Nephron progenitor cell (in vitro differentiated cells): ENCODE measurements at places on chromosomes 4 and X.
A peak's percentile ranks its signal among the peaks of the same experiment; 100 is the strongest.

- no peaks in the 10 kb centered on the region for H3K36me3 ChIP-seq
- H3K4me3 ChIP-seq = no peak overlapping the region
- no peak for DNase-seq
These were observed 899 bp downstream of the BMX start for GRCh38 chrX:15501506-15501905.

DNA sequence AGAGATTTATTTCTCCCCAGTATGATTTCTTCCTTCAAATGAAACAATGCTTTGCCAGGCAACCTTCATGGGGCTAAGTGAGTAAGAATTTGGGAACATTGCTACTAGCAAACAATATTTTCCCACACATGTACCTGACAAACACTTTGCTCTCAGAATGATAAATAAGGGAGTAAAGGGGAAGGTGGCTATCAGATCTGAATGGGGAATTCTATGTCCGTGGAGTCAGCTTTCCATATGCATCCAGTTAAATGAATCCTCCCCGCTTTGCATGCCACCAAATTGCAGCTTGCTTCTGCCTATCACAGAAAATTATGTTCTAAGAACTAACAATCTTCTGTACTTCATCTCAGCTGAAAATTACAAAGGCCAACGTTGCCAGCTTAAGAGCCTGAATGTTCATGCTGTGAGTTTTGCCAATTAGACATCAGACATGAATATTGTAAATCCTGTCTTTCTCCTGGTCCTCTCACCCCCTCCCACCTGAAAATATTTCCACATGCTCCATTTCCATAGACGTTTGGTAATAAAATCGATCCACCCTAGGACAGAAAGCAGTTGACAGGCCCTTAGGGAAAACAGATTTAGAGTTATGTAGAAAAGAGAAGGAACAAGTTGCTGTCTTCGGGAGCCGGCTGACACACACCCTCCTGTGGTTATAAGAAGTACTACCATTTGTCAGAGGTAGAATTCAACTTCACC is 6.3 kb downstream of the MEPE start:
- DNase-seq = peak; percentile 27
- peaks cover 3% of the 10 kb centered on the region for H3K27me3 ChIP-seq
- no peak overlapping the region for H3K4me3 ChIP-seq
- H3K36me3 ChIP-seq = no peaks in the 10 kb centered on the region
- peaks cover 5% of the 10 kb centered on the region for H3K4me1 ChIP-seq

- H3K36me3 ChIP-seq = no peaks in the 10 kb centered on the region
- no peak for DNase-seq
- no peak overlapping the region for H3K27ac ChIP-seq
- H3K4me3 ChIP-seq = no peak overlapping the region
- no peaks in the 10 kb centered on the region for H3K27me3 ChIP-seq
- H3K4me1 ChIP-seq = peaks cover 24% of the 10 kb centered on the region
These were observed 3.5 kb upstream of the MAD2L1 start for GRCh38 chr4:120070196-120070595.

DNA sequence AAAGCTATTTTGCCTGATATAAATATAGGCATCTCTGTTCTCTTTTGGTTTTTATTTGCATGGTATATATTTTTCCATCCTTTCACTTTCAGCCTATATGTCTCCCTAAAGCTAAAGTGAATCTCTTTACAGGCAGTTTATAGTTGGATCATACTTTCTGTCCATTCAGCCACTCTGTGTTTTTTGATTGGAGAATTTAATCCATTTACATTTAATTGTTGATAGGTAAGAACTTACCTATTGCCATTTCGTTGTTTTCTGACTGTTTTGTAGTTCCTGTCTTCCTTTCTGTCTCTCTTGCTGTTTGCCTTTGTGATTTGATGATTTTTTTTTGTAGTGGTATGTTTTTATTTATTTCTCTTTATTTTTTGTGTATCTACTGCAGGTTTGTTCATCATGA is 155.9 kb upstream of the ANXA3 start:
- H3K27ac ChIP-seq = no peak overlapping the region
- H3K4me1 ChIP-seq = no peaks in the 10 kb centered on the region
- H3K27me3 ChIP-seq = no peaks in the 10 kb centered on the region
- no peak overlapping the region for H3K4me3 ChIP-seq
- peaks cover 50% of the 10 kb centered on the region for H3K36me3 ChIP-seq

- peaks cover 11% of the 10 kb centered on the region for H3K27me3 ChIP-seq
- H3K4me1 ChIP-seq = no peaks in the 10 kb centered on the region
- DNase-seq = no peak
- H3K4me3 ChIP-seq = no peak overlapping the region
- H3K36me3 ChIP-seq = no peaks in the 10 kb centered on the region
- no peak overlapping the region for H3K27ac ChIP-seq
These were observed 50.8 kb downstream of the ANAPC4 start for GRCh38 chr4:25427871-25428270.

DNA sequence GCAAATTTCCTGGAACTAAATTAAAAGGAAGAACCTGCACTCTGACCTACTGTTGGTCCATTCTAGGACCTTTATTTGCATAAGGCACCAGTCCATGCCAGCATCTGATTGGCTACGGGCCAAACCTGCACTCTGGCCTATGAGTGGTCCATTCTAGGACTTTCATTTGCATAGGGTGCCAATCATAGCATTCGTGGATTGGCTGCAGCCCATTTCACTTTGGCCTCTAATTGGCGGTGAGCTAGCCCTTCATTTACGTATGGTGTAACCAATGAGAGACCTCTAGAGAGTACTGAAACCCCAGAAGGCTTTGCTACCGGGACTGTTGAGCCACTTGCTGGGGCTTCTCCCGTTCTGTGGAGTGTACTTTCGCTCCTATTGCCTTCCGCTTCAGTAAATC is 6.1 kb upstream of the RNF175 start:
- peaks cover 40% of the 10 kb centered on the region for H3K4me1 ChIP-seq
- DNase-seq = no peak
- H3K27ac ChIP-seq = no peak overlapping the region

DNA sequence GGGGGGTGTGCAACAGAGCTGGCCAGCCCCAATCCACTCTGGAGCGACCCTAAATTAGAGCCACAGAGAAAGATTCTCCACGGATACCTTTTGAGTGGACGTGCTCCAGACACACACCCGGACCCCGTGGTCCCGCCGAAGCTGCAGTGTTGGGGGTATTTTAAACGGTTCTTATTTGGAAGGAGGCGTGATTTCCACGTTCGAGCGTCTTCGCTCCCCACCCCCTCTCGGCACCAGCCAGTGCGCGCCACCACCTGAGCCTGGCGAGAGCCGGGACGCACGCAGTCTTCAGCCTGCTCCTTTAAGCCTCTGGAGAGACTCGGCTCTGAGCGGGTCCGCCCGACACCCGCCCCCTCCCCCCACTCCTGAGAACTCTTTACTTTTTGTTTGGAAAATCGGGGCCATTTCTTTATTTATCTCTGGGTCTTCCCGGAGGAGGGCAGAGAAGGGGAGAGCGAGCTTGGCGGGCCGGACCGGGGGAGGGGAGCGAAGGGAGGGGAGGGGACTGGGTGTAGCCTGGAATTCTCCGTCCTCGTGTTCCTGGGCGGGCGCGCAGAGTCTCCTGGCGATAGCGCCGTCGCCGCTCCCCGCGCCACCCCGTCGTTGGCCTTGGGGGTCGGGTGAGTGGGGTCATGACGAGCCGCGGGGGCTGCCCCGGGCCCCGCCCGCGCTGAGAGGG is 668 bp upstream of the PTCHD1 start:
- H3K4me1 ChIP-seq = peaks cover 38% of the 10 kb centered on the region
- peak; percentile 60 for DNase-seq
- H3K27ac ChIP-seq = no peak overlapping the region
- H3K36me3 ChIP-seq = no peaks in the 10 kb centered on the region
- H3K4me3 ChIP-seq = peak overlapping the region; percentile 82

DNA sequence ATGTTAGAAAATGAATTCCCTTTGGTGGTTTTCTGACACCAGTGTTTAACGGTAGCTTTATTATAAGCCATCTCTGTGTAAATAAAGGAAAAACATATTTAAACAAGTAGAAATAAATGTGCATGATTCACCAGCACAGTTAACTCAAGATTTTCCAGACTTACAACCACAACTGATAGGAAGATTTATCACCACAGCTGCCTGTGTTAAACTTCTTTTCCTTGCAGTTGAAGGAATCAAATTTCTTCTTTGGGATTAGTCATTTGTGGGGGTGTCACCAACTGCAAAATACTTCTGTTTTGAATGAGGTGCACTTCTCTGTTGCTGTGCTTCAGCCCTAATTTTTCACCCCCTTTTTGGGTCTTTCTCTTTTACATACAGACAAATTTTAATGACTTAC is 128.1 kb upstream of the STK26 start:
- H3K27me3 ChIP-seq = peaks cover 14% of the 10 kb centered on the region
- H3K36me3 ChIP-seq = peaks cover 5% of the 10 kb centered on the region
- no peak overlapping the region for H3K4me3 ChIP-seq

GRCh38 chr4:88761861-88762523 is 64.4 kb upstream of the NAP1L5 start:
- no peak overlapping the region for H3K4me3 ChIP-seq
- DNase-seq = no peak
- H3K27me3 ChIP-seq = no peaks in the 10 kb centered on the region
- peak overlapping the region; percentile 80 for H3K27ac ChIP-seq

DNA sequence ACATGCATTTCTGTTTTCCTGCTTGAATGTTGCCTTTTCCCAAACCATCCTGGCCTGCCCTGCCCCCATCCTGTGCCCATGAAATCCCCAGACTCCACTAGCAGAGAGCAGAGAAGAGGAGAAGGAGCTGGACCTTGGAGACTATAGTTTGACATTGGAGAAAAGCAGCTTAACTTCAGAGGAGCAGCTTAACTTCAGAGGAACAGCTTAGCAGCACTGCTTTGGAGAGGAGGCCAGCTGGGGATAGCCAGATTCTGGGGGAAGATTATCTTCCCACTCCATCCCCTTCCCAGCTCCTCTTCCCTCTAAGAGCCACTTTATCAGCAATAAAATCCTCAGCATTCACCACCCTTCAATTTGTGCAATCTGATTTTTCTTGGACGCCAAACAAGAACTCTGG is 443.0 kb downstream of the PCDH10 start:
- H3K27ac ChIP-seq = no peak overlapping the region
- H3K27me3 ChIP-seq = no peaks in the 10 kb centered on the region
- H3K4me1 ChIP-seq = no peaks in the 10 kb centered on the region
- no peak overlapping the region for H3K4me3 ChIP-seq
- no peaks in the 10 kb centered on the region for H3K36me3 ChIP-seq
- no peak for DNase-seq

DNA sequence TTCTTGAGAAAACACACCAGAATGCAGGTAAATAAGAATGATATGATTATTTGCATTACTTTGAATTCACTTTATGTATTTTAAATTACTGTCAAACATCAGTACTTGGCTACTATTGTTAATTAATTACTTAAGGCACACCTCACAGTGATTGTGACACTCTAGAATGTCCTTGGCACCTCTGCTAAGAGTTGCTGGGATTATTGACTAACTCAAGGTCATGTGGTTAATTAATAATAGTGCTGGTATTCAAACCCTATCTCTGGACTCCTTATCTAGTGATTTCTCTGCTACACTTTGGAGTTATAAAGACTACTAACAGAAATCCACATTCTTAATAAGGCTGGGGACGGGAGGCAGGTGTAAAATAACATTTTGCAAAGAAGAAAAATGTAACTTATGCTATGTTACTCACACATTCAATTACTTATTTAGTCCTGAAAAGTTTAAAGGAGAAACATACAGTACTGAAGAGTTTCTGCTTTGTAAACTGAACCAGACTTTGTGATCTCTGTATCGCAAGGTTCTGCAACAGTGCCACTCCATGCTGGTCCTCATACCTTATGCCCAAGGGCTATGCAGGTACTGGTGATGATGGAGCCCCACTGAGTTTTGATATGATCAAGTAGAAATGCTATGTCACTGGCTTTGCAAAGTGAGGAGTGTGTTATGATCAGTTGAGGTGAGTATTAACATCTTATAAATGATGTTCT is 242.7 kb downstream of the MID1IP1 start:
- H3K36me3 ChIP-seq = no peaks in the 10 kb centered on the region
- H3K4me1 ChIP-seq = no peaks in the 10 kb centered on the region
- no peak overlapping the region for H3K4me3 ChIP-seq
- no peak overlapping the region for H3K27ac ChIP-seq

DNA sequence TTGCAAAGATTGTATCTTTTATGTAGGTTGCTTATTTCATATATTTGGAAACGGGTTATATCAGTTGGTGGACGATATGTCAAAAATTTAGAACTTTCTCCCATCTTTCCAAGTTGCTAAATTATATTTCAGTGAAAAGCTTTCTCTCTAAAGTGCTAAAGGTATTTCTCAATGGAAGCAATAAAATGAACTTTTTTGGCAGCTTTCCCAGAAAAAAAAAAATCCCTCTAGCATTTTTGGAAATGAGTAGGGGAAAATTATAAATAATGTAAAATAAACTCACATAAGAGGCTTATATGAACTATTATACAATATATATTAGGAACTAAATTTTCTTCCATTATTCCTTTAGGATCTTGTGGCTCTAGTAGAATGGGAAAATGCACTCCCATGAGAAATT is 152.2 kb downstream of the GRID2 start:
- no peaks in the 10 kb centered on the region for H3K36me3 ChIP-seq
- H3K27ac ChIP-seq = no peak overlapping the region
- H3K4me3 ChIP-seq = no peak overlapping the region
- H3K4me1 ChIP-seq = no peaks in the 10 kb centered on the region

GRCh38 chrX:45233531-45233930 is 32.9 kb upstream of the DIPK2B start:
- H3K36me3 ChIP-seq = no peaks in the 10 kb centered on the region
- H3K27ac ChIP-seq = no peak overlapping the region
- peaks cover 7% of the 10 kb centered on the region for H3K27me3 ChIP-seq

DNA sequence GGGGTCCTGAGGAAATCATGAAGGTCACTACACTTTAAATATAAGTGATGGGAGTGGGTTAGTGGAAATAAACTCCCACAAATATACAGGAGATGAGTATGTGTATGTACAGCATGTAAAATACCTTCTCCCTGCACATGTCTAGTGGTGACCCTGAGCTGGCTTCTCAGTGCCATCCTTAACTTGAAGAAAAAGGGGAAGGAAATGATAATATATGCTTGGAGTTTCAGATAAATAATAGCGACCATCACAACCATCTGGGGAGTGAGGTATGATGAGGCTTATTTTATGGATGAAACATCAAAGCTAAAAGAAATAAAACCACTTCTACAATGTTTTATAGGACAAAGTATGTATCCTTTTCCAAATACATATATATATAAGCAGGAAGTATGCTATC is 41.0 kb upstream of the SORBS2 start:
- H3K4me1 ChIP-seq = peaks cover 8% of the 10 kb centered on the region
- no peaks in the 10 kb centered on the region for H3K27me3 ChIP-seq
- no peak overlapping the region for H3K4me3 ChIP-seq
- no peak overlapping the region for H3K27ac ChIP-seq
- DNase-seq = no peak

GRCh38 chr4:169184236-169184635 is 86.5 kb downstream of the SH3RF1 start:
- DNase-seq = no peak
- H3K27me3 ChIP-seq = no peaks in the 10 kb centered on the region
- no peak overlapping the region for H3K4me3 ChIP-seq

GRCh38 chr4:85964298-85964697 is 395.6 kb downstream of the MAPK10 start:
- peak overlapping the region; percentile 41 for H3K27ac ChIP-seq
- no peaks in the 10 kb centered on the region for H3K27me3 ChIP-seq
- DNase-seq = no peak
- peaks cover 33% of the 10 kb centered on the region for H3K4me1 ChIP-seq
- H3K36me3 ChIP-seq = peaks cover 32% of the 10 kb centered on the region
- no peak overlapping the region for H3K4me3 ChIP-seq
